CD4-positive, alpha-beta T cell treated with Interleukin-4 for 1 hour (primary cell): ENCODE measurements at places on chromosomes 6 and 20.
A peak's percentile ranks its signal among the peaks of the same experiment; 100 is the strongest.

- DNase-seq, result no peak
Measured at GRCh38 chr20:32811886-32812285, 7.9 kb upstream of the MAPRE1 start.

- DNase-seq, result peak; percentile 19
Measured at GRCh38 chr6:12595161-12595811, 121.3 kb upstream of the PHACTR1 start.

- DNase-seq, result no peak
Measured at GRCh38 chr20:51366155-51366886, 176.2 kb downstream of the NFATC2 start.

- no peak for DNase-seq
Measured at GRCh38 chr6:33019372-33019771, 10.0 kb upstream of the HLA-DOA start.

DNA sequence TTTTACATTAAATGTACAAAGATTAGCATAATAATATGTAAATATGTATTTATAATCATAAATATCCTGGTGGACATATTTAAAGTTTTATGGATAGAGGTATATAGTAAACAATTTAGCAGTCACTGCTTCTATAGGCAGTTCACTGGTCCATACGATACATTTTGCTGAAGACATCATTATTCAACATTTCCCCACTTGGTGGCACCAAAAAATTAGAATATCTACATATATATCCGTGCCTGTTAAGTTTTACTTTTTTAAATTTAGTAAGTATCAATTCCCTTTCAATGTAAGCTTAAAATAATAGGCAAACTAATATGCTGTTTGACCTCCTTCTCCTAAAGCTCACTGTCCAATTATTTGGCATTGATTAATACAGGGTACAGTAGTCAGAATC lies 64.2 kb downstream of the LMBRD1 start:
- DNase-seq, result no peak

DNA sequence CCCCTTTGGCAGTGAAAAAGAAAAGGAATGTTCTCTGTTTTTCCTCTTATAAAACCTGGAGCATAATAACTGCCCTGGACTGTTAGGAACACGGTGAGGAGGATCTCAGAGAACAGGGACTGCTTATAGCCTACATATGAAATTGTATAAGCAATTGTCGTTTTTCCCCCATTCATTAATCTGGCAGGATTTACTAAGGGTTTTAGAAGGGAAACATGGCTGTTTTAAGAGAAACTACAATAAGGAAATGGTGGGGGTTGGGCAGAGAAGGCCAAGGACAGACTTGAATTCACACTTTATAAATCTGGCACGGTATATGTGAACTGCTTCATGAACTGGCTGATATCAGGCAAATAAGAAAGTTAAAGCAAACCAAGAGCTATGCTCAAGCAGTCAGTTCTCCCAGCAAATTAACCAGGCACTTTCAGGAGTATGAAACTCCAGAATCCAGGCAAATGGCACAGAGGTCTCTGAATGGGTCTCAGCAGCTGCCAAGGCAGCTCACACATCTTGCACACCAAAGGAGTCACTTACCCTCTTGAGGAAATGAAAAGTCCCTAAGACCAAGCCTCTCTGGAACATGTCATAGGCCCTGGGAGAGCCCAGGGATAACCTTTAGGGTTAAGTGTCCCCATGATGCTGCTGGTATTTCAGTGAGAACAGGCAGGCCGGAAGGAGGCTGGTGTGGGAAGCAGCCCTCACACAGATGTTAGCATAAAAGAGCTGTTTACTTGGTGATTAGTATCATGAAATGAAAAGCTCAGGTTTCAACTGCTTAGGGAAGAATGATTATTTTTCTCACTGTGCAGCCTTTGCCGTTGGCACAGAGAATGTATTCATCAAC lies 260.5 kb upstream of the MARCKS start:
- DNase-seq, result no peak

GRCh38 chr6:80015839-80016435 lies 11.5 kb downstream of the TTK start:
- no peak for DNase-seq

GRCh38 chr6:74731204-74731603 lies 474.6 kb downstream of the COL12A1 start:
- DNase-seq, result no peak

DNA sequence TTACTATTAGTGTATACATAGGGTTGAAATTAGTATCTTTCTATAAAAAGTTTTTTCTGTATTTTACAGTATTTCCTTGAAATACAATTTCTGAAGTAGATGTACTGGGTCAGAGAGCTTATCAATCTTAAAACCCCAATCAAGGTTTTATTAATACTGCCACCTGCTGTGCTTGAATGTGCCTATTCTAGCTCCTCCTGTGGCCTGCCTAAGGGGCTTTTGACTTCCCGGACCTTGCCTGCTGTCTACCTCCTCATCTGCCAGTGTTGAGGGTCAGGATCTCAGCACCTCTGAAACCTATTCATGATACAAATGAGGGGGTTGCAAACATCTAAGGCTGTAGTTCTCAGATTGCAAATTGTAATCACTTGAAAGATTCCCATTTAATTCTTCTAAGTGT lies 9.2 kb downstream of the PACRG start:
- DNase-seq, result no peak

DNA sequence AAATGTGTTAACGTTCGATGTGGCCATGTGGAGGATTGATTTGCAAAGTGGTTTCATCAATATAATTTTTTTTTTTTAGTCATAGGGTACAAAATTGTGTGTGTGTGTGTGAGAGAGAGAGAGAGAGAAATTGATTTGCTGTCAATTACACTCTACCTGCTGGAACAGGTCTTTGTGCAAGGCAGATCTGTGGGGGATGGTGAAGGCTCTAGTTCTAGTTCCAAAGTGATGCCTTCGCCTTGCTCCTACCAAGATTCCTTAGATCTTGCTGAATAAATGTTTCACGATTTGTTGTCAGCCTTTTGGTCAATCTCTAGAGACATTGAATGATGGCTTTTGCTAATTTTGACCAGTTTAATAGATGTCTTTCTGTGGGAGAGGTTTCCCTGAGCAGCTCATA lies 64.8 kb downstream of the SERAC1 start:
- DNase-seq, result no peak

- DNase-seq, result peak; percentile 45
Measured at GRCh38 chr6:12605888-12606345, 110.7 kb upstream of the PHACTR1 start.

DNA sequence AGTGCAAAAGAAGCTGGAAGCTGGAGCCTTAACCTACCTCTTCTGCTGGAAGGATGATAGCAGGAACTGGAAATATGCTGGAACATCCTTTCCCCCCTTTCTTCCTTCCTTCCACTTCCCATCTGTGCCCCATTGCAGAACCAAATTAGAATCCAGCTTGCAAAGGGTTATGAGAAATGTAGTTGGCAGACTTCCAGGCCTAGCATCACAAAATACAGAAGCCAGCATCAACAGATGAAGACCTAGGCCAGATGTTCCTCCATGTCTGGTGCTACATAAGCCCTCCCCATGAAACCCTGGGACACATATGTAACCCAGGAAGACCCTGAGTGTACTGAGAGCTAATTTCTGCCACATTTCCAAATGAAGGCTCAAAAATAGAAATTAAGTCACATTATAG lies 40.0 kb upstream of the TFAP2B start:
- DNase-seq, result no peak
